ENCODE measurements at places on chromosomes 1 and 21. TPM values are rescaled to one million over a fixed set of nuclear protein-coding genes. Genes with fewer than 3 reads are reported as not detected.

TDRD5 gene
- total RNA-seq = not detected

DNA sequence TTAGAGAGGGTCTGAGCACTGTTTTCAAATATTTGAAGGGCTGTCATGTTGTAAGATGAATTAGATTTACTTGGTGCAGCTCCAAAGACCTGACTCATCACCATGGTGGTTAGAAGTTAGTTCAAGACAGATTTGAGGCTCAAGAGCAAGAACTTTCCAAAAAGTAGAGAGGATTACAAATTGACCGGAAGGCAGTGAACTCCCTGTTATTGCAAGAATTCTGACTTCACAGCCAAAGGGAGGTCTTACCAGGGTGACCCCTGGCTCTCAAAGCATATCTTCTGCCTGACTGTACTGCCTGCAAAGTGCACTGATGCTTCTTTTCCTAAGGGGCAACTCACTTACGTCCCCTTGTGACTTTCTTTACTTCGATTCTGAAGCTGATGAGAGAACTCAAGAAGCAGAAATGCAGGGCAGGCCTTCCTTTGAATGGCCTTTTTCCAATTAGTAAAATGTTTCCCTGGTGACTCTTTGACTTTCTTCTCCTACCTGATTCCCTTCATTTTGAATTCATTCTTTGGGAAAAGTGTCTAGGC lies 86.4 kb downstream of the NAV1 start:
- H3K27me3 ChIP-seq = no peaks in the 10 kb centered on the region
- H3K4me3 ChIP-seq = no peak overlapping the region
- H3K36me3 ChIP-seq = peaks cover 13% of the 10 kb centered on the region
- H3K27ac ChIP-seq = peak overlapping the region; percentile 56

KIF21B gene
- 0.63 TPM for total RNA-seq

GRCh38 chr1:29415156-29415830 lies 179.0 kb downstream of the PTPRU start:
- H3K36me3 ChIP-seq = no peaks in the 10 kb centered on the region
- H3K27ac ChIP-seq = no peak overlapping the region
- peak; percentile 54 for DNase-seq
- H3K27me3 ChIP-seq = no peaks in the 10 kb centered on the region
- H3K4me1 ChIP-seq = no peaks in the 10 kb centered on the region

DNA sequence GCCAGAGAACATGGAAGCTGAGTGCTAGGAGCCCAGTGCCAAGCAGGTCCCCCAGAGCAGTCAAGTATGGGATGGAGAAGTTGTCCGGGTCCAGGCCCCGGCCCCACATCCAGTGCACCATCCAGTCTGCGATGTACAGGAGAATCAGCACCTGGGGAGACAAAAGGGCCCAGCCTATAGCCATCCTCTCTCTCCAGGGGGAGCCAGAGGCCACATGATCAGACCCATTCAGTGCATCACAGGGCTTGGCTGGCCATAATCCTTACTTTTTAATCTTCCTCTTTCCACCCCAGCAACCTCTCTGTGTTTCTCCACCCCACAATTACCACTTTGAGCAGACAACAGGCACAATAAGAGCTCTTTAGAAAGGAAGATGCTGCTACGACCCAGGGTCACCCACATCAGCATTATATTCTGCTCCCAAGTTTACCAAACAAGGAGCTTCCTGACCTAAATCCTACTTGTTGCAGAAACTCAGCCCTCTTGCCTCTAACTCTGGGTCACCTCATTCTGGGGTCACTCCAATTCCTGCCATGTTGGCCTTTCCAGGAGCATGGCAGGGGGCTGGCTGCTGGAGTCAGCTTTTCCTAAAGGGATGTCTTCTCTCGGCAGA lies 16.4 kb upstream of the RAB29 start:
- H3K36me3 ChIP-seq = peaks cover 23% of the 10 kb centered on the region
- no peaks in the 10 kb centered on the region for H3K4me1 ChIP-seq
- no peak overlapping the region for H3K27ac ChIP-seq
- no peak for DNase-seq
- H3K4me3 ChIP-seq = no peak overlapping the region

CYP4Z1 gene
- total RNA-seq = not detected

GPBP1L1 gene
- total RNA-seq = 96.0 TPM

- DNase-seq = no peak
- no peak overlapping the region for H3K27ac ChIP-seq
- H3K4me1 ChIP-seq = peaks cover 16% of the 10 kb centered on the region
- no peaks in the 10 kb centered on the region for H3K27me3 ChIP-seq
Observed at GRCh38 chr1:115182012-115182715, 92.9 kb upstream of the TSPAN2 start.

- no peaks in the 10 kb centered on the region for H3K36me3 ChIP-seq
- DNase-seq = no peak
- H3K27me3 ChIP-seq = peaks cover 4% of the 10 kb centered on the region
- H3K4me1 ChIP-seq = peaks cover 29% of the 10 kb centered on the region
- H3K27ac ChIP-seq = no peak overlapping the region
Observed at GRCh38 chr1:41355761-41356160, 5.5 kb upstream of the FOXO6 start.

CD34 gene
- total RNA-seq = not detected

OR2M5 gene
- total RNA-seq = not detected

DNA sequence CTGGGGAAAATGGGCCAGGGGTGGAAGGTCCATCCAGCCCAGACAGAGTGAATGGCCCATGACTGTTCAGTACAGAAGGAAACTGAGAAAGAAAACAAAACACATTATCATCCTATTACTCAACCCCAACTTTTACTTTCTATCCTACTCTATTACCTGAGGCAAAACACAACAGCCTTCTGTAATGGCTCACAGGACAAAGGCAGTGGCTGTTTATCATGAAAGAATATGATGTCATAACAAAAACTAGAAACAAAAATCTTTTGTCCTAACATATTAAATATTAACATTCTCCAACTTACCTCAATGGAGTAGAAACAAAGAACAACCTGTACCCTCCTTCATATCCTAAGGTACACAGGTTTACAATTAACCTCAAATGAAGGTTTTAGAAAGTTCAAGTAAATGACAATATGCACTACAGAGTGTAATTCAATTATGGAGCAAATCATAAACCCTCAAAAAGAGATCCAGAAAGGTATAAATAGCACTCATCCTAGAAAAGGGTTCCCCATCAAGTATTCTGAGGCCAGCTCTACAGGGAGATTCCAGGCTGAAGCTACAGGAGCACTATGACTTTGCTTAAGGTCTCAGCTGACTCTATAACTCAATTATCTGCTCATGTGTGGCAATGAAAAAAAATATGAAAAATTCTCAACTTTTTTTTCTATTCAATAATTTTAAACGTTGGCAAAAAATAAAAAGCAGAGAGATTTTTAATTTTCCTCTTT lies 15.1 kb downstream of the ELK4 start:
- no peaks in the 10 kb centered on the region for H3K4me1 ChIP-seq
- DNase-seq = no peak
- peaks cover 52% of the 10 kb centered on the region for H3K36me3 ChIP-seq

DNA sequence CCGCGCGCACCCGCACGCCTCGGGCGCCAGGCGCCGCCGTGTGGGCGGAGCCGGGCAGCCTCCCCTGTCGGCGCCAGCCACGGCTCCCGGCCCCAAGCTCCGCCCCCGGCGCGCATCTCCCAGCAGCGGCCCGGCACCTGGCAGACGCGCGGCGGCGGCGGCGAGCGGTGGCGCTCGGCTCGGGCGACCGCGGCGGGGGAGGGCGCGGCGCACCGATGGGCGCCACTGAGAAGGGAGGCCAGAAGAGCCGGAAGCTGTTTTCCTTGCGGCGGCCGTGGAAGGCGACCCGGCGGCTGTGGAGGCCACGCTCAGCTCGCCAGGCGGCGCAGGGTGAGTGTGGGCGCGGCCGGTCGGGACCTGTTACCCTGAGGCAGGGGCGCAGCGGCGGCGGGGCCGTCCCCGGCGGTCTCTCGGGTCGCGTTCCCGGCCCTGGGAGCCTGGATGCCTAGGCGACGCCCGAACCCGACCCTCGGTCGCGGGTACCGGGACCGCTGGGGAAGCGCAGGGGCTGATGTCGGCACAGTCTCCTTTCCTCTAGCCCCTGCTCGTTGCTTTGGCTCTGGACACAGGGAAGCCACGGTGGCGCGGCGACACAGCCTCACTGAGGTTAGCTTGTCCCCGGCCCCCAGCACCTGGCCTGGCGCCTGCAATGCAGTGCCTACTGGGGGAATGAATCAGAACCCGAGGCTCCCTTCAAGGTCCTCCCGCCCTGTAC lies 54.9 kb upstream of the DNAJC6 start:
- no peaks in the 10 kb centered on the region for H3K27me3 ChIP-seq
- peaks cover 73% of the 10 kb centered on the region for H3K4me1 ChIP-seq
- peak overlapping the region; percentile 93 for H3K27ac ChIP-seq
- H3K36me3 ChIP-seq = no peaks in the 10 kb centered on the region

GRCh38 chr1:3596663-3597598 lies 14.4 kb downstream of the MEGF6 start:
- no peaks in the 10 kb centered on the region for H3K27me3 ChIP-seq
- no peaks in the 10 kb centered on the region for H3K36me3 ChIP-seq
- DNase-seq = no peak

DNA sequence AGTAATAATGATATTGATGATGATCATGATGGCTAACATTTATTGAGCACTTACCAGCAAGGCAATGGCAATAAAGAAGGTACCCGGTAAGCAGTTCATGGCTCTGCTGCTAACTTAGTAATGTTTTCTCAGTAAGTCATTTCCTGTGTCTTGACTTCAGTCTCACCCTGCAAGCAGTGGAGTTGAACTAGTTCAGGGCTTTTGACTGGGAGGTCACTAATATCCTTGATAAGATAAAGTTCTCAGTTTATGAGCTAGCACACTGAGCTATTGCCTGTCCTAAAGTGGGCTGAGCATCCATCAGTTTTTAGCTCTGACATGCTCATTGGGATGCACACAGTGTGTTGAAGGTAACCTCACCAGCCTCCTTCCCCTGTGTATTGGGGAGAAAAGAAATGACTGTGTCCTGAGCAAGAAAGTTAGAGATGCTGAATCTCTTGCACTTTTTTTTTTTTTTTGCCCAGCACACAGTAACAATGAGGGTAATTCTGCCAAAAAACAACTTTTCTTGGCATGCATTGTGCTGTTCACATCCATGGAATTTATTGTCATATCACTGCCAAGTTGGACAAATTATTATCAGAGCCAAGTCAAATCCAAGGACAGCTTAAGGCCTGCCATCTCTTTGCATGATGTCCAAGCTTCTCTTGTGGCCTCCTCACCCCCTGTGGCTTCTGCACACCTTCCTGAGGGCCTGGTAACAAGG lies 55.5 kb upstream of the GADD45A start:
- peaks cover 5% of the 10 kb centered on the region for H3K36me3 ChIP-seq
- H3K27ac ChIP-seq = no peak overlapping the region
- H3K4me1 ChIP-seq = peaks cover 9% of the 10 kb centered on the region
- no peak overlapping the region for H3K4me3 ChIP-seq
- no peaks in the 10 kb centered on the region for H3K27me3 ChIP-seq

REN gene
- total RNA-seq = not detected

Data from osteocyte (in vitro differentiated cells).